ENCODE measurements at places on chromosomes 11 and 22. TPM values are rescaled to one million over a fixed set of nuclear protein-coding genes. Genes with fewer than 3 reads are reported as not detected.

GRCh38 chr11:24623121-24623520 lies 126.3 kb downstream of the LUZP2 start:
- DNase-seq: no peak

GRCh38 chr11:119936426-119936825 lies 201.5 kb downstream of the TRIM29 start:
- no peak for DNase-seq

The GRM5 gene
- 0.30 TPM for polyA plus RNA-seq

The HRAS gene
- polyA plus RNA-seq: 41.2 TPM

DNA sequence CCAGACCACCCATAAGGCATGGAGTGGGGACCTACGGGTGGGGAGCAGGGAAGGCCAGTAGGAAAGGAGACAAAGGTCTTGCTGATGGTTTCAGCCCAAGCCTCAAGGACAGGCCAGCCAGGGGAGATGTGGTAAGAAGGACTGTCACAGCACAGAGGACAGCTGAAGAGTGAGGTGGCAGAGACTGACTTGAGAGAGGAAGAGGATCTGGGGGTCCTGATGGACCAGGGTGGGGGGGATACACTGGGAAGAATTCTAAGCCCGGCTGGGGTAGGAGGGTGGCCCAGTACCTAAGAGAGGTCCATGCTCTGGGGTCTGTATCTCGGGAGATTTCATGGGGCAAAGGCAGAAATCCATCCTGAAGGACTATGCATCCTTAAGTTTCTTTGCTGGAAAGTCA lies 66.1 kb upstream of the THY1 start:
- no peak for DNase-seq

- DNase-seq: peak; percentile 66
Observed at GRCh38 chr11:46120346-46121300, 631 bp downstream of the PHF21A start.

- DNase-seq: no peak
Observed at GRCh38 chr11:46293641-46294103, 16.2 kb downstream of the CREB3L1 start.

GRCh38 chr11:1277936-1278512 lies 31.4 kb downstream of the TOLLIP start:
- DNase-seq: no peak

The TRPC6 gene
- 8.6 TPM for polyA plus RNA-seq

GRCh38 chr11:115362997-115363396 lies 141.2 kb downstream of the CADM1 start:
- no peak for DNase-seq

DNA sequence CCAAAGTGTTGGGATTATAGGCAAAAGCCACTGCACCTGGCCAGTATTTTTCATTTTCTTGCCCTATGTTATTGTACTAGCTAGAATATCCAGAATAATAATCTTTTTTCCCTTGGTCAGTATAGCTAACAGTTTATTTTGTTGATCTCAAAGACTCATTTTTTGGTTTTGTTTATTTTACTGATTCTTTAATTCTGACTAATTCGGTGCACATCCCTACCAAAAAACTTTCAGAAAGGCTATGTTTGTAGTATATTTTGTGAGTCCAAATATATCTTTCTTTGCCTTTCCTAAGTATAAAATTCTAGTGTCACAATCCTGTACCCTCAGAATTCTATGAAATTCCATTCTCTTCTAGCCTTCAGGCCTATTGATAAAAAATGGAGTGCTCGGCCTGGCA lies 84.3 kb downstream of the PHF21A start:
- no peak for DNase-seq

The OMP gene
- polyA plus RNA-seq: 0.43 TPM

GRCh38 chr11:85884581-85885021 lies 29.4 kb downstream of the CCDC83 start:
- DNase-seq: peak; percentile 55

The RIMBP3B gene
- polyA plus RNA-seq: not detected

The MRGPRX3 gene
- polyA plus RNA-seq: not detected

DNA sequence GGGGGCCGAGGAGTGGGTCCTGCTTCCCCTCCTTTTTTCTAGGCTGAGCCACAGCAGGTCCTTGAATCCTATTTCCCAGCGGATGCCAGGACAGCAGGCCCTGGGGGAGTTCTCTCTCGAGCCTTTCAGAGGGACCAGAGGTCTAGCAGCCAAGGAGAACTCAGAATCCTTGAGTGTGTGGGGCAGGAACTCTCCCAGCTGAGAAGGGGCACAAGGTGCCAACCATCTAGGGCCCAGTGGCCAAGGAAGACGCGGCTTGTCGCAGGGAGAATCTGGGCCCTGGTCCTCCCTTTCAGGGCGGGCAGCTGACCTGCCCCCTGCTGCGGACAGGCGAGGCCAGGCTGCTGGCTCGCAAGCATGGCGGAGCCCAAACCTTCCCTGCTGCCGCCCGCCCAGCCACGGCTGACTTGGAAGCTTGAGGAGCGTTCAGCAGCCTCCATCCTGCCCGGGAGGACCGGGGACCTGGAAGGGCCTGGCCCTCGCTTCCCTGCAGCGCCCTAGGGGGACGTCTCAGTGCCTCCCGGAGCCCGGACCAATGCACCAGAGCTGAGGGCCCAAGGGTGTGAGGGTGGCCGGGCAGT lies 972 bp upstream of the TSSC4 start:
- no peak for DNase-seq

DNA sequence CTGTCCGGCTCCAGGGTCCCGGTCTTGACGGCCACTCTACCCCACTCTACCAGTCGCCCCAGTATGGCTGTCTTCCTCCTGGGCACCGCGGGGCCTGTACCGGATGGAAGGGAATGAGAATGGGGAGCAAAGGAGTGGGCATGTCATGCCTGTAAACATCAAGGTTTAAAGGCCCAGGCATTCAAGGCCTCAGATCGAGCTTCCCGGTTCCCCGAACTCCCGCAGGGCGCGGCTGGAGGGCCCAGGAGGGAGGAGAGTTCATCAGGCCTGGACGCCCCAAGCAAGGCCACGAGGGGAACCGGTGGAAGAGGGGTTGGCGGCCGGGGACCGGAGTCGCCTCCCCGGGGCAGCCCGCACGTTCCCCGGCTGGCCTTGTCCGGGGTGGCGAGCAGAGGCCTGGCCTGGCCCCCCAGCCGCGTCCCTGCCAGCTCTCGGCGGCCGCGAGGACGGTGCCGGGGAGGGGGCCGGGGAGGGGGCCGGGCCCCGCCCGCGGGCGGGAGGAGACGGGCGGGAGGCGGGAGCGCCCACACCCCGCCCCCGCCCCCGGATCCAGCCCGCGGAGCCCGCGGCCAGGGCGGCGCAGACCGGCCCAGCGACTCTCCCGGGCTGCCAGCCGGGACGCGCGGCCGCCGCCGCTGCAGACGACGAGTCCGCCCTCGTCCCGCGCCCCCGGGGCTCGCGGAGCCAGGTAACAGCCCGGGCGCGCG lies at the start of gene CDC42EP1:
Gene CDC42EP1, plus strand, starts transcription at position 580 of the 707 bp plus-strand sequence. CDS start 5,870 bp downstream, outside the sequence.
- DNase-seq: no peak

GRCh38 chr11:68043029-68043348 lies 4.2 kb downstream of the TCIRG1 start:
- no peak for DNase-seq

- DNase-seq: no peak
Observed at GRCh38 chr11:116211147-116211546, 561.6 kb downstream of the BUD13 start.

DNA sequence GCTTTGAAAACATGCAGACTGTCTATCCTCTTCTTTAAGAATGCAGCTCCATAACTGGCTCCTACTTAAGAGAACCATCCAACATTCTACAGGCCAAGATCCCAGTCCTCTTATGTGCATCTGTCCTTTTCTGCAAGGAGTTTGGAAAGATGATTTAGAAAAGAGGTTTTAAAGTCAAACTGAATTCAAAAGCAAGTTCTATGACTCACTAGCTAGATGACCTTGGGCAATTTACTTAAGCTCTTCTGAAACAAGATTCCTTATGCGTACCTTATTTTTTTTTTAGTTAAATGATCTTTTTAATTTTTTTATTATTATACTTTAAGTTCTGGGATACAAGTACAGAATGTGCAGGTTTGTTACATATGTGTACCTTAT lies 29.2 kb downstream of the GUCY1A2 start:
- DNase-seq: no peak

The PLAAT4 gene
- polyA plus RNA-seq: 12.3 TPM

- no peak for DNase-seq
Observed at GRCh38 chr11:129374081-129374992, 1.3 kb upstream of the BARX2 start.

The CRKL gene
- 58.5 TPM for polyA plus RNA-seq

DNA sequence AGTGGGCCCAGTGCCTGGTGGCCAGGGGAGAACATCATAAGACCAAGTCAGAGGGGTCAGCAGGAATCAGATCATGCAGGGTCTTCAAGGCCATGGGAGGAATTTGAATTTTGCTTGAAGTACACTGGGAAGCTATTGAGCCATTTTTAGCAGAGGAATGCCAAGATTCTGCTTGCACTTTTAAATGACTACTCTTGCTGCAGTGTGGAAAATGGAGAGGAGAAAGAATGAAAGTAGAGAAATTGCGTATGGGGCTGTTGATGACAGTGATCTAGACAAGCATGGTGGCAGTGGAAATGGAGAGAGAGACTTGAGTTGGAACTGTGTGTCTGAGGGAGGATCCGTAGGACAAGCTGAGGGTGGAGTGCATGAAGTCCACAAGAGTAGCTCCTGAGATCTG lies 128.1 kb downstream of the WNT7B start:
- no peak for DNase-seq

The CCDC157 gene
- 7.6 TPM for polyA plus RNA-seq
